ENCODE measurements at places on chromosomes 7 and 10.

DNA sequence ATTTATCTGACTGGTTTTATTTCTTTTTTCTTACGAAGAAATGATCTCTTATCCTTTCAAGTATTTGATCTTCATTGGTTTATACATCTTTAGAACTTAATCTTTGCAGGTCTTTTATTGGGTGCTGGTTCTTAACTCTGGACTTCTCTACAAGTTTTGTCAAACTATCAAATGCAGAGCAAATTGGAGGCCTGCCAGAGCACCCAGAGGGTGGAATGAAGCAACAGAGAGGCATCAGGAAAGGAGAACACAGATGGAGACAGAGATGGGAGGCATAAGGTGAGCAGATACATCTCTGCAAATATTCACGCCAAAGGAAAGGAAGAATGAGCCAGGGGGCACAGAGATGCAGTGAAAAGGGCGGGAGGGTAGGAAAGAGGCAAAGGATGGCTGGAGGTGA, 130.3 kb downstream of the PKD1L1 start:
- DNase-seq: no peak

DNA sequence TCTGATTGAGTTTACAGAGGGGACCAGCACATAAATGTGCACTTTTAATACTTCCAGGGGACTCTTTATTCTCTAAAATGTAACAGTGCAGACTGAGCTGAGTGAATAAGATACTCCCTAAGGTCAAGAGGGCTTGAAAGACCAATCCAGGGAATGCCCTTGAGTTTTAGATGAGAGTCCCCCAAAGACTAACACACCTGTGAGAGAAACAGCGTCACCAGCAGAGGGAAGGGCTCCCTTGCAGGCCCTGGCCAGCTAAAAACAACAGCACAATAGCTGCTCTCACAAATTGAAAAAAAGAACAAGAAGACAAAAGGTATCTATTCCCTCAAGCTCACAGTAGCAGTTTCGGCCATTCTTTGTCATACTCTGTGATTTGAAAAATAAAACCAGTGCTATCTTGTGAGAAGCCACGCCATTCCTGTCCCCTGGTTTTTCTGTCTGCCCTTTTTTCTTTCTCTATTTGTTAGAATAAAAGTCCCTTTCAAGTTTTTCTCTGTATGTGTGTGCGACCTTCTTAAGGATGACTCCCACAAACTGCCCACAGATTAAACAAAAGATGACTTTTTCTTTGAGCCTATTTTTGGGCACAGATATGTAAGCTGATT, 230.4 kb upstream of the BMPER start:
- no peak for DNase-seq

GRCh38 chr10:122373721-122374120, 787 bp upstream of the PLEKHA1 start:
- DNase-seq: peak; percentile 7

DNA sequence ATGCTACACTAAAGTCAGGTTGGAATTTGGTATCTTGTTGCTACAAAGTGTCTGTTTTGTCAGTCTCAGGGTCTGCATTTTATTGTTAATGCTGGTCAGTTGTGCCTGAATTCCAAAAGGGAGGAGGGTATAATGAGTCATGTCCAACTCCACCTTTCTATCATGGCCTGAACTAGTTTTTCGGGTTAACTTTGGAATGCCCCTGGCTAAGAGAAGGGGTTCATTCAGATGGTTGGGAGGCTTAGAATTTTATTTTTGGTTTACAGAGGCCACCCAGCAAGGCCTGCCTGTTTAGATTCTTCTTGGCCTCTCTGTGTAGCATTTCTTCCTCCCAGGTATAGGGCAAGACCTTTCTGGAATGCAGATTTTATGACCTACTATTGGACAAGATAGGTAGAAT, 93.2 kb downstream of the SKIDA1 start:
- no peak for DNase-seq

DNA sequence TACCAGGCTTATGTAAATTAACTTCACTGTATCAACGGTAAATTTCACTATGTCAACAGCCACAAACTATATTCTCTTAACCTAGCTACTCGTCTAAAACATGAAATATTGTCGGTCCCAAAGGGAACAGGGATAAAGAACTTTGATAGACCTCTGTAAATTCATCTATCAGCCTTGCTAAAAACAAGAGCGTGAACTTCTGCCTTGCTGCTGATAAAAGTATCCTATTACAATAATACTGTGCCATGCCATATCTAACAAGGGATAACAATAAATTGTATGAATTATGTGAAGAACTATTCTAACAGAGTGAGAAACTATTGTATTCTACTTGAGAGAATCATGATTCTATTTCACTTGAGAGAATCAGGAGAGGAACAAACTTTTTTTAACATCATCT, 117.2 kb downstream of the CNOT4 start:
- DNase-seq: no peak

DNA sequence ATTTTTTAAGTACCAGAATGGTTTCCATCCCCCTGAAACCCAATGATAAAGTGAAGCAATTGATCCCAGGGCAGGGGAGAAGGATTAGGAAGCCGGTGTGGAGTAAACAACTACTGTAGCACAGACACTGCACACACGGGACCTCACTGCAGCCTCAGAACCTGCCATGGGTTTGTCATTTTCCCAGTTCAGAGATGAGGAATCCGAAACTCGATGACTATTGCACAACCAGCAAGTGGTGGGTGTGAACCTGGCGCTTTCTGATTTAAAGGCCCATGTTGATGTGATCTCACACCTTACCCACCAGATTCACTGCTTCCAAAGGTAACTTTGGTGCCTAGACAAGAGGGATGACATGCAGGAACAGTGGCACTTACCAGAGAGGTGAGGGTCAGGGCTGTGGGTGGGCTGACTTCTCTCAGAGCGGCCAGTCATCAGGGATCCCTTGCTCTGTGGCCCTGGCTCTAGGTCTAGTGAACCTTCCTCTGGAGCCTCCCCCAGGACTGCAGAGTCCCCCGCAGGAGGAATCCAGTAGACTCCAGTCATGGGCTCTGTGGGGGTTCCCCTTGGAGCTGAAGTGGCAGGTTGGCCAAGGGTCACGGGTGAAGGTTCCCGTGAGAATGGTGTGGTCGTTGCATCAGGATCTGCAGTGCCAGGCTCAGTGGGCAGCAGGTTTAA, 62.8 kb downstream of the PKD1L1 start:
- DNase-seq: no peak

GRCh38 chr7:37149051-37149772, 299.5 kb downstream of the ELMO1 start:
- no peak for DNase-seq

GRCh38 chr7:74590813-74591212, 66.7 kb upstream of the GTF2I start:
- no peak for DNase-seq

DNA sequence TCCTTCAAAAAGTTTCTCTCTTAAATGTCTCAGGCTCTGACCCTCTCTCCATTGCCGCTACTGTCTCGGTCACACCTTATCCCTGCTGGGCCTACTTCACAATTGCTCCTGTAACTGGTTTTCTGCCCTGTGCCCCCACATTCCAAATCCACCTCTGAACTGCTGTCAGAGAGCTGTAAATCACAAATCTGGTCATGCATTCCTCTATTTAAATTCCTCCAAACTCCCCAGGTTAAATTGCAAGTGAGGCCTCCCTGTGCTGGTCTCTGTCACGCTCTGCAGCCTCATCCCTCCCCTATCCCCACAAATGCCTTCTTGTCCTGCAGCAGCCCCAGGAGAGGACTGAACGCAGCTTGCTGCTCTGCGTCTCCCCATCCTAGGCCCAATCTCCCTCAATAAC, 40.4 kb upstream of the CDCA7L start:
- no peak for DNase-seq

GRCh38 chr10:125154529-125154928, 5.8 kb downstream of the CTBP2 start:
- DNase-seq: no peak

DNA sequence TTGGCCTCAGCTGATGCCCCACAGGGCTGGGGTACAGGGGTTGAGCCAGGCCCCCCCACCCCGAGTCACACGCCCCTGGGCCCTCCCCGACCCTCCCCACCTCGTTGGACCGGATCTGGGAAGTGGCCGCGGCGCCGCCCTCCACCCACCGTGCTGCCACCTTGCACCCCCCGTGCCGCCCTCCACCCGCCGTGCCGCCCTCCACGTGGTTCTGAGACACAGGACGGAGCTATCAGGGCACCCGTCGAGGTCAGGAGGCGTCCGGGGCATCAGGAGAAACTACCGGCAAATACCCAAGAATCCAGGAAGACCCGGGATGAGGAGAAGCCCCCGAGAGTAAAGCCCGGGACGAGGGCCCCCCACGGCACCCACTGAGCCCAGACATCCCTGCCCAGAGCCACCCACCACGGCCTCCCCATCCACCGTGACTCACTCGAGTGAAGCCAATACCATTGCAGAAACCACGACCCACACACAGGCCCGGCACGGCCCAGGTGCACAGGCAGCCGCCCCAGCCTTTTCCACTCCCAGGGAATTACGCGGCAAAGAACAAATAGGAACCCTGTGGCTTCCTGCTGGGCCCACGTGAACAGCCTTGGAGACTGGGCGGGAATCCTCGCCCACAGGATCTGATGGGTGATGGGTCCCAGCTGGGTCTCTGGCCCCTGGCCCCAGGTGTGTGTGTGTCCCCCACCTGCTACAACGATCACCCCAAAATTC, 34.0 kb downstream of the ADAP1 start:
- DNase-seq: no peak

GRCh38 chr7:47313564-47313963, 268.3 kb downstream of the TNS3 start:
- DNase-seq: no peak

DNA sequence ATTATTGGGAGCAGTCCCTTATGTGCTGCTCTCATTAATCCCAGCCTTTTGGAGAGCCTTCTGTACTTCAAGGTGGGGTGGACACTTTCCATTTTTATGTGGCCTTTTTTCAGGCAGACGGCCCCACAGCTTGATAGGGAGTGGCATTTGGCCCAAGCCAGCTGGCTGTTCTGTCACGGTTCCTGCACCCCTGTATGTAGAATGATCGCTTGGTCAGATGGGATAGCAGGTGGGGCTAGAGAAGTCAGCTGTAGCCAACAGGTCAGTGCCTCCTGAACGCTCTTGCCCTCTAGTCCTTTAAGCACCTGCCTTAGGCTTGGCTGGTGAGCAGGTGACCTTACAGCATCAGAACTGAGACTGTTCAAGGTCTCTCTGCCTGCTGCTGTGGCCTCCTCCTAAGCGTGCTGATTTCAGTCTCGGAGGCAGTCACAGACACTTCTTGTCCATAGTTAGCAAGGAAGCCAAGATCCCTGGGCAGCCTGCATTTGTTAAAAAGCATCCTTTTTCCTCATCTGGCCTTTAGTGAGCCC, 95.3 kb downstream of the LRRC4 start:
- no peak for DNase-seq

DNA sequence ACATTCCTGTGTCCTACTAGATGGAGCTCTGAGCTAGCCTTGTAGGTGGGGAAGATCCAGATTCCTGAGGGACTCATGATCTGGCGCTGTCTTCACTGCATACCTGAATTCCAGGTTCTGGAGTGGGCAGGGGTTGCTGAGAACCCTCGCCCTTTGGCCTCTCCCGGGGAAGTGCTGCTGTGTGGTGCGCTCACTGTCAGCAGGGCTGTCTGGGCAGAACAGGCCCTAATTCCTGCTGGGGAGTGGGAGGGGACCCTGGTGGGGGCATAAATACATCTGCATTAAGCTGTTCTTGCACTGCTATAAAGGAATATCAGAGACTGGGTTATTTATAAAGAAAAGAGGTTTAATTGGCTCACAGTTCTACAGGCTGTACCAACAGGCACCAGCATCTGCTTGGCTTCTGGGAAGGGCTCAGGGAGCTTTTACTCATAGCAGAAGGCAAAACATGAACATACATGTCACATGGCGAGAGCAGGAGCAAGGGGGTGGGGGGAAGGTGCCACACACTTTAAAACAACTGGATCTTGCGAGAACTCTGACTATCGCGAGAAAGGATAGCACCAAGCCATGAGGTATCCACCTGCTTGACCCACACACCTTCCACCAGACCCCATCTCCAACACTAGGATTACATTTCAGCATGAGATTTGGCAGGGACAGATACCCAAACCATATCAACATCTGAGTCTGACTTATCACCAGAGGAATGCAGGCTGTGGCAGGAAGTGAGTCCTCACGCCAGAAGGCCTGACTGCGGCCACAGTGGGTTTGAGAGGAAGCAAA, 115.0 kb downstream of the ADCY1 start:
- peak; percentile 83 for DNase-seq

DNA sequence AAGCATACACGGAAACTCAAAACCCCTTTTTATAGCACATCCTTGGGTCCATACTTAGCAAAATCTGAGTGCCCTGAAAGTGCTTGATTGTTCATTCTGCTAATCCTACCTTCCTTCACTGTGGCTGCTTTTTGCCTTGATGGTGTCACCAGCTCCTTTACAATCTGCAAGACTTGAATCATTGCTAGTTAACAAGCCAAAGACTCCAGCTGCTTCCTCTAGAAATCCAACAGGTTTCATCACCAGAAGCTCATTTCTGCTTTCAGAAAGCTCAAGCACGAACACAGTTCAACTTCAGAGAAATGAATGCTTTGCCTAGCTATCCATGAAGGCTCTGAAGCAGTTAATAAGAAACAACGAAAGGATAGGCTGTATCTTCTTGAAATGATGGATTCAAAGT, 38.0 kb downstream of the USP6NL start:
- peak; percentile 42 for DNase-seq

- no peak for DNase-seq
Observed at GRCh38 chr10:69729326-69730048, 72.2 kb upstream of the COL13A1 start.

GRCh38 chr7:54680377-54681005, 78.5 kb downstream of the SEC61G start:
- DNase-seq: no peak

DNA sequence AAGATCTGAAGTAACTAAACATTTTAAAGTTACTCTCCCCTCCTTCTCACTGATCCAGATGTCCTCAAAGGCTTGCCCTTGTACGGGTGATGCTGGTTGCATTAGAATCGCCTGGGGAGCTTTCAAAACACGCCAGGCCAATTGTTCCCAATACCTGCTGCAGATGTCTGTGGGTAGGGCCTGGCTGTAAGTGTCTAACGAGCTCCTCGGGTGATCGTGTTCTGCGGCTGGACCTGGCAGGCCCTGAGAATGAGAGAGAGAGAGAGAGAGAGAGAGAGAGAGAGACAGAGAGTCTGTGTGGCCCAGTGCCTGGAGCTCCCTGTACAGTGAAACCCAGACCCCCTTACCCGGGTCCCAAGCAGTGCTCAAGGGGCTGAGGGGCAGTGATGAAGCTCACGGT, 8.4 kb downstream of the COL13A1 start:
- DNase-seq: no peak
